Aorta (tissue), 5 donors: ENCODE measurements at places on chromosomes 4 and X. TPM values are rescaled to one million over a fixed set of nuclear protein-coding genes. Genes with fewer than 3 reads are reported as not detected.

DNA sequence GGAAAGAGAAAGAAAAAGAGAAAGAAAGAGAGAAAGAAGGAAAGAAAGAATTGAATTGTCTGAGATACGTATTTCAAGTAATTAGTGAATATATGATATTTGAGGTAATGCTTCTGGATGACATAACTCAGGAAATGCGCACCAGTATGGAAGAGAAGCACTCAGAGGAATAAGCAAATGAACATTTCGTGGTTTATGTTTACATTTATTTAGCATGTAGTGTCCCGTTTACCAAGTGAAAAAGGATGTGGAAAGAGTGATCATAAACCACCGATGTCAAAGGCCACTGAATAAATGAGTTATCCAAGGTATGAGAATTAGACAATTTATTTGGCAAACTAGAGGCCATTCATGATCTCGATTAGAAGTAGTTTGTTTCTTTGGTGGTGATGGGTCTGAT is 200.4 kb downstream of the ARAP2 start:
- no peak for DNase-seq

Gene DMP1
- not detected for total RNA-seq

DNA sequence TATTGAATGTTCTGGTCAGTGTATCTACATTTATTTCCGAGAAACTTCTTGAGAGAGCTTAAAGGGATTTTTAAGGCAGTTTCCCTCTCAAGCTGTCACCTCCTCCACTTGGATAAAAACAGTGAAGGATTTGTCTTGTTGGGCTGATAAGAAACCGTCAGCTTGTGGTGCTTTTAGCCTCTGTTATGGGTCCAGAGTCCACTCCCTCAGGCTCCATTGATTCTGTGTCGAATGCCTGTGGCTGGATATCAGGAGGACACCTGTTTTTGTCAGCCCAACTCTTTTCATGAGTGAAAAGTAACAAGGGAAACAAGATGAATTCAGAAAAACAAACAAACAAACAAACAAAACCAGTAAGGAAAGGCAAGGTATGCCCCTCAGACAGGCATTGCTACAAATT is 12.4 kb downstream of the CLCN4 start:
- no peak for DNase-seq

- DNase-seq = peak; percentile 81
Observed at GRCh38 chr4:77193511-77194102, 36.6 kb downstream of the CCNG2 start.

- DNase-seq = no peak
Observed at GRCh38 chrX:71225009-71225408, 2.0 kb downstream of the GJB1 start.

Gene CSAG1
- not detected for total RNA-seq

GRCh38 chr4:107531927-107532326 is 188.1 kb downstream of the PAPSS1 start:
- no peak for DNase-seq

DNA sequence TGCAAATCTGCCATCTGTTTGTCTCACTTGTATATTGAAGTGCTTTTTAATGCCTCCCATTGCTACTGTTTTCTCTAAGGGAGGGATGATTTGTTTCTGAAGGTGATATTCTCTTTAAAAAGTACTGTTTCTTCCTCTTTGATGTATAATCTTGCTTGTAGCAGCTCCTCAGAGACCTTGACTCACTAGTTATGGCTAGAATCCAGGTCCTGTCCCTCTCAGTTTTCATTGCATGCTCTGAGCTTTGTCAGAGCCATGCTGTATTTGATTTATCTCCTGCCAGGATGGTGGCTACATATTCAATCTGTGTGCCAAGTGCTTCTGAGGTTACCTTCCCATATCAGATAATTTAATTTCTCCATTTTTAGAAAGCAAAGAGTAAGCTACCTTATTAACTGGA is 56.0 kb downstream of the GLUD2 start:
- no peak for DNase-seq

DNA sequence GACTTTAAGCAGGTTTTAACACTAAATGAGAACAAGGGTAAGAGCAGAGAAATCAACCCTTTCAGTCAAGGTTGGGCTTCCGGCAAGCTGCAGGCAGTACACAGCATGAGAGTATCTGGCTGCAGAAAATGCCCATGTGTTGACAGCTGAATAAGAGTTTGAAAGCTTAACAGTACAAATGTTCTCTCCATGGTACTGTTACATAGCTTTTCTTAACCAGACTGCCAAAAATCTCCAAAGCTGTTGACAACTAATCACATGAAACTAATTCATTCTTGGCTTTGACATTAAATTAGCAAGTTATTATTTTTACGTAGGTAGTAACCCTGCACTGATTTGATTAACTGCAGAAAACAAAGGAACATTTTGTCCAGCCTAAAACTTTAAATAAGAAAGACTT is 153.5 kb downstream of the SLC10A7 start:
- no peak for DNase-seq

DNA sequence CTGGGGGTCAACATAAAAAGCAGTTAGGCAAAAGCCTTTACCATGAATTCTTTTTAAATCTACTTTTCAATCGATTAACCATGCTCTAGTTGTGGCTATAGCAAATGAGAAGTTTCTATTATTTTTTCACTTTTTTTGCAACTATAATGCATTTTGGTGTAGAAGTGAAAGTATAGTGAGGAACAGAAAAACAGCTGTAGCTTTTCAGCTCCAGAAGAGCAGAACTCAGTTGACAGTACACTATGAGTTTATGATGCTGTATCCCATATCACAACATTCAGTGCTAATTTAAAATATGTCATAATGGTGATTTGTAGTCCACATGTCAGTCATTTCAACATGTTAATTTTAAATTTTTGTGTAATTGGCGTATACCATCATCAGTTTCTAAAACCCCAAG is 8.7 kb upstream of the MUC7 start:
- DNase-seq = no peak

- DNase-seq = no peak
Observed at GRCh38 chr4:113560579-113560978, 201.0 kb downstream of the CAMK2D start.

Gene CT45A5
- not detected for total RNA-seq

GRCh38 chr4:113766882-113767281 is 5.3 kb upstream of the CAMK2D start:
- no peak for DNase-seq

- DNase-seq = no peak
Observed at GRCh38 chr4:97106161-97106560, 1037.1 kb downstream of the STPG2 start.

- DNase-seq = no peak
Observed at GRCh38 chr4:6549890-6550620, 24.9 kb upstream of the MAN2B2 start.

Gene ARHGAP10
- 94.5 TPM for total RNA-seq

- peak; percentile 13 for DNase-seq
Observed at GRCh38 chrX:152912106-152912505, 14.2 kb downstream of the ZNF185 start.

- no peak for DNase-seq
Observed at GRCh38 chr4:116070283-116070682, 956.9 kb upstream of the NDST4 start.

- no peak for DNase-seq
Observed at GRCh38 chr4:184189966-184190365, 27.7 kb downstream of the ENPP6 start.

DNA sequence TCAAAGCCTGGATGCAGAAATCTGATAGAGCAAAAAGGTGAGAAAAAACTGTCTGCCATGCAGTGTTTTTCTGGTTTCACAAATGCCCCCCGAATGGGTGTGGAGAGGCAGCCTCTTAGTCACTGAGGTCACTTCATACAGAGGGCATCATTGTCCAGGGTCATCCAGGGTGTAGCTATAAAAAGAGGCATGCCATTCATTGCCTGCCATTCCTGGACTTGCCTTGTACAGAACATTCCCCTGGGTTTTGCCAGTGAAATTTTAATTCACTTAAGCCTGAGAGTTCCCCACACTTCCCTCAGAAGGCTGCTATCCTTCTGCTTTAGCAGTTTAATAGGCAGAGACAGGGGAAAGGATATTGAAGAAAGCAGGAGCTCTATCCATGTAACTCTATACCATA is 230.3 kb downstream of the UNC5C start:
- no peak for DNase-seq

GRCh38 chr4:95294321-95294720 is 254.5 kb downstream of the UNC5C start:
- DNase-seq = no peak

GRCh38 chrX:105552395-105552794 is 269.9 kb upstream of the NRK start:
- no peak for DNase-seq

DNA sequence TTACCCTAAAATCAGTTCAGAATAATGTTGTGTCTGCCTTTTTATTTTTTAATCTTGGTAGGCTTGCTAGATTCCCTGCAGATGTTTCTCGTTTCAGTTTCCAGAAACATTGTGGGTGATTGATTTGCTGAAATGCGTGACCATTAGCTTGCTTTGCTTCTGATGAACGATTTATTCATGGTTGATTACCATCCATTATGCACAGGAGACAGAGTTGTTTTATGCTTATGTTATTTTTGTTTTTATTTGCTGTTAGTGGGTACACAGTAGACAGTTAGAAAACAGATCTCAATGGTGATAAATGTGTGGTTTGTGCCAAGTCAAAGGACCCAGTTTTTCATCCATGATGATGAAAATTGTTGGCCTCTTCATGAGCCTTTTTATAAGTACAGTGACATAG is 455.6 kb upstream of the BOD1L1 start:
- DNase-seq = no peak

Gene SOWAHD
- total RNA-seq = 1.3 TPM

GRCh38 chr4:69830560-69831269 is 29.2 kb downstream of the SULT1E1 start:
- no peak for DNase-seq

- DNase-seq = no peak
Observed at GRCh38 chrX:69389101-69389501, 115.0 kb upstream of the NALF2 start.

GRCh38 chr4:39104255-39104654 is 42.2 kb downstream of the KLHL5 start:
- DNase-seq = no peak

Gene DUSP9
- total RNA-seq = not detected

- peak; percentile 34 for DNase-seq
Observed at GRCh38 chr4:7403001-7403400, 31.7 kb downstream of the PSAPL1 start.

Gene TAF7L
- total RNA-seq = not detected

GRCh38 chr4:64495946-64496345 is 86.7 kb upstream of the TECRL start:
- DNase-seq = no peak

Gene ZBED1
- 33.5 TPM for total RNA-seq
